Stimulated activated CD4-positive, alpha-beta T cell treated with anti-CD3 and anti-CD28 coated beads, Interleukin-2, amount 100 ng/mL, for 48 hours (primary cell): ENCODE measurements at places on chromosomes 1 and 21.

DNA sequence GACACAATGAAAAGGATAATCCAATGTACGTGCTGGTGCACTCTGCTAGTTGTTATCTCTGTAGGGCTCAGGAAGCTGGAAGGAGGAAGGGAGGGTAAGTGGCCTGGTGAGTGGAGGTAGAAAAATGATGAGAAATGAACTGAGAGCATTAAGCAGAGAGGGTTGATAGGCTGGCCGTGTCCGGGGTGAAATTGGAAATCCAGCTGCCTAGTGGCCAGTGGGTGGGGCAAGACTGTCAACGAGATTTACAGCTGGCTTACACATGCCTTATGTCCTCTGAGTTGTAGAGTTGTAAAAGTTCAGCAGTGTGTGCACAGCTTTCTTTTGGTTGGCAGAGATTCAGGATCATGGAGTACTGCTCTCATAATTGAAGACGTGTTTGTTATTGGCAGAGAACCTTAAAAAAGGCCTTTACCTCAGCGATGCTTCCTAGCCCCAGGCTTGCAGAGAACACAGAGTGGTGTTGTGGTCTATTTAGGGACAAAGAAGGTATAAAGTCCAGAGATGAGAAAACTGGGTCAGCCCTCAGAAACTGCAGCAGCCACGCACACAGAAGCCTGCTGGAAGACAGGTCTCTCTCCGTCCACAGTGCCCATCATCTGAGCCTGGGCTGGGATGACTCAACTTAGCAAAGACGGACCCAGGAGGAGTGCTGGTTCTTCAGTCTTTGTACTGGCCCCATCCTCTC, 132.4 kb downstream of the EDEM3 start:
- DNase-seq: no peak

GRCh38 chr1:37808369-37809319, 636 bp upstream of the YRDC start:
- DNase-seq: no peak

DNA sequence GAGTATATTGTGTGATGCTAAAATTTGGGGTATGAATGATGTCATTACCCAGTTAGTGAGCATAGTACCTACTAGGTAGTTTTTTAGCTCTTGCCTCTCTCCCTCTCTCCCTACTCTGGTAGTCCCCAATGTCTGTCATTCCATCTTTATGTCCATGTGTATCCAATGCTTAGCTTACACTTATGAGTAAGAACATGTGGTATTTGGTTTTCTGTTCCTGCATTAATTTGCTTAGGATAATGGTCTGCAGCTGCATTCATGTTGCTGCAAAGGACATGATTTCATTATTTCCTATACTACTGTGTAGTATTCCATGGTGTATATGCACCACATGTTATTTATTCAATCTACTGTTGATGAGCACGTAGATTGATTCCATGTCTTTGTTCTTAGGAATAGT, 54.4 kb upstream of the NEGR1 start:
- no peak for DNase-seq

DNA sequence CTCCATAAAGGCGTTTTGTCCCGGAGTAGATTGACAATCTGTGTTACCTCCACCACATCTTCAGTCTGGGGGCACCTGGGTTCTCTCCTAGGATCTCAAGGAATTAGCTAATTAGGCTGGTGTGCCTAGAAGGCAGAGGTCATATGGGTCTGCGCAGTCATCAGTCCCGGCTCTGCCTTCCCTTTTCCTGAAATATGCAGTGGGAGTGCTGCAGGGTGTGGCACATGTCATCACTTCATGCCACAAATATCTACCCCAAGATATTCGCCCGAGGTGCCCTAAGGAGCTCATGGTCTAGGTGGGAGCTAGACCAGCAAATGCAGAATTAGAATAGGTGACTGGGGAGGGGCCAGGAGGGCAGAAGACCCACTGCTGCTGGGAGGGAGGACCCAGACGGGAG, 42.9 kb downstream of the ACTL8 start:
- no peak for DNase-seq

GRCh38 chr1:168552961-168553360, 9.2 kb upstream of the XCL2 start:
- DNase-seq: no peak

DNA sequence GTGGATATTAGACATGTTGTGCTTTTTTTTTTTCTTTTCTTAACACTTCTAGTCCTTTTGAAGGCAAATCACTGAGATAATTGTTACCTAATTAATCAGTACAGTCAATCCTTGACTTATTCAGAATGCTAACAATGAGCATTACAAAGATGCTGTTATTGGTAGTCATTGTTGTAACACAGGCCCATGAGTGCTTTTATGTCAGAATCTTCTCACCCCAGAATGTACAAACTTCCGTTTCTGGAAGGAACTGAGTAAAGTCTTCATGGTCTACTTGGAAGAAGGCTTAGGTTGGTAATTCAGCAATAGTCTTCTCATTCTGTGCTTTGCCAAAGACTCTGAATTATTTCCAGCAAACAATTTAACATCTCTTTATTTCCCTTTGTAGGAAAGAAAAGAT, 3.1 kb downstream of the KCNK1 start:
- no peak for DNase-seq

GRCh38 chr1:100009458-100009857, 39.7 kb downstream of the SLC35A3 start:
- DNase-seq: no peak

DNA sequence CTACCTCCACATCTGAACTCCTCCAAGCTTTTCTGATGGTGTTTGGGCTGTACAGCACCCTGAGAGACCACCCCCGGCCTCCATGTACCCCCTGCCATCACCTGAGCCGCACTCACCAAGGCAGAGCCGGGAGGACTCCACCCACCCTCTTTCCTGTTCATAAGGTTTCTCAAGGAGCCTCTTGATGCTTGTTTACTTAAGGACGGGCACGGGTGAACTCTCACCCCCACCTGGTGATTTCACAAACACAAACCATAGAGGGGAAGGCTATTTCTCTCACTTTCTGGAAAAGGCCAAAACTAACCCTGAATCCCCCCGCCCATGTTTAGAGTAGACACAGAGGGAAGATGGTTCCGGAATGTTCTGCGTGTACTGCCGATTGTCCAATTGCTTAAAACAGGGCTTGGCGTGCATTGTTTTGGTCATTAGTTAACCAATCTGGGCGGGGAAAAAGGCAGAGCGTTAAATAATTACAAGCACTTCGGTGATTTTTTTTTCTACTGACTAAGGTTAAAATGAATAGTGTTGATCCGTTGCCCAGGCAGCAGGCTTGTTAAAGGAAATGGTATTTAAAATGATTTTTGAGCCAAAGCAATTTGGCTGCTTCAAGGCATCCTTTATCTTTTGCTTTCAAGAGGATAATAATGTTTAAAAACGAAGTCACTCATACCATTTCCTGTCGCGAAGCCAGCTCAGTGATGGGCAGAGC, 279.8 kb upstream of the VAMP3 start:
- no peak for DNase-seq

DNA sequence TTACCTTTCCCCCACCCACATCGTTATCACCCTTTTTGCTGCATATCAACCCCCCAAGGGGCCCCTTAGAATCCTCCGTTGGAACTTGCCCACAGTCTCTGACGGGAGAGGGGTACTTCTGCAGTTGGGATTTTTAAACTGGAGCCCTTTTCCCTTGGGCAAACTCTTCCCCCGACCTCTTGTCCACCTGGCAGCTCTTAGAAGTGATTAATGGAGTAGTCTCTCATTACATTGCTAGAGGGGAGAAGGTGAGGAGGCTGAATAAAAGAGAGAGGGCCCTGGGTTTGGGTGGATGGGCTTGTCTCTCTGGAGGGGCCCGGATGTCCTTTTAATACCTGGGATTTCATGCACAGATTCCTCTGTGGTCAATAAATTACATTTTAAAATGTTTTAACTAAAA, 27.2 kb upstream of the TSPAN2 start:
- no peak for DNase-seq

DNA sequence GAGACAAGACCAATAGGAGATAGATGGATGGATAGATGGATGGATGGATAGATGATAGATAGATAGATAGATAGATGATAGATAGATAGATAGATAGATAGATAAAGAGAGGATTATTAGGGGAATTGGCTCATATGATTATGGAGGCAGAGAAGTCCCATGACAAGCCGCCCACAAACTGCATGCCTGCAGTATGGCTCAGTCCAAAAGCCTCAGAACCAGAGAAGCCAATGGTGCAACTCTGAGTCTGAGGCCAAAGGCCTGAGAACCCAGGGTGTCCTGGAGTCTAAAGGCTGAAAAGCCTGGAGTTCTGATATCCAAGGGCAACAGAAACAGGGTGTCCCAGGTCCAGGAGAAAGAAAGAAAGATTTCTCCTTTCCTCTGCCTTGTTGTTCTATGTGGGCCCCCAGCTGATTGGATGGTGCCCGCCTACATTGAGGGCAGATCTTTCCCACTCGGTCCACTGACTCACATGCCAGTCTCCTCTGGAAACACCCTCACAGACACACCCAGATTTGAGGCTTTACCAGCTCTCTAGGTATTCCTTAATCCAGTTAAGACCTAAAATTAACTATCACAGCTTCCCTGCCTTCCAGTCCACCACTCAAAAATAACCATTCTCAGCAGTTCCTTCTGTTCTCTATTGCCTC, 39.6 kb upstream of the IRF2BP2 start:
- DNase-seq: no peak

- DNase-seq: no peak
Observed at GRCh38 chr1:30447701-30448100, 275.7 kb downstream of the MATN1 start.

DNA sequence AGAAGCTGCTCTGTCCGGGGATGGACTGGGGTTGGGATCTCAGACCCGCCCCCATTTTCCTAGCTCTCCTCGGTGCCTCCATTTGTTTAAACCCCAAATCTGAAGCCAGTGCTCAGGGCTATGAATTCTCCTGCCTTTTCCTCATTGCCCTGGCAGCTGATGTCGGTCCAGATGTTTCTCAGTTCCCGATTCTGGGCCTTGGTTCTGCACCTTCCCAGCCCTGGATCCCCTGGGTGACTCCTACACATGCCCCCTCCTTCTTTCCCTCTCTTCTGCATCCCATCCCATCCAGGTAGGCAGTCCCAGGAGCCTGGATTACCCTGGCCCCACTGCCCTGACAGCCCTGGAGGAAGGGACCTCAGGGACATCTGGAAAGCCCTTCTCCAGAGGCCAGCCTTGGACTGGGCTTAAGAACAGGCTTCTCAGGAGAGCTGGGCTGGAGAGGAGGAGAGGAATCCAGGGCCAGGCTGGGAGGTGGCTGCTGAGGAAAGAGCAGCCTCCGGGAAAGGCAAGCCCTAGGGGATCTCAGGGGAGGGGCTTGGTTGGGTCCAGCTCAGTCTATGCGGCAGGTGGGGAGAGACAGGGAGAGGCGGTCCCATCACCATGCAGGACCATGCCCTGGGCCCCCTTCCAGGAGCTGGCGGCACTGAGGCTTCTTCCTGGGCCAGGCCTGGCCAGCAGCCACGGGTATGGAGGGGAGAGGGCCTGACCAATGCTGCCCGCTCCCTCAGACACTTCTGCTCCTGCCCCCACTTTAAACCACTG, 6.8 kb upstream of the EPS8L3 start:
- no peak for DNase-seq

GRCh38 chr1:40822890-40823289, 39.3 kb downstream of the CITED4 start:
- DNase-seq: no peak
